ENCODE measurements at places on chromosomes 2 and 18.

- no peak for DNase-seq
Observed at GRCh38 chr18:7301094-7301493, 70.2 kb downstream of the LRRC30 start.

- DNase-seq, result no peak
Observed at GRCh38 chr2:144213797-144214196, 306.1 kb downstream of the ZEB2 start.

DNA sequence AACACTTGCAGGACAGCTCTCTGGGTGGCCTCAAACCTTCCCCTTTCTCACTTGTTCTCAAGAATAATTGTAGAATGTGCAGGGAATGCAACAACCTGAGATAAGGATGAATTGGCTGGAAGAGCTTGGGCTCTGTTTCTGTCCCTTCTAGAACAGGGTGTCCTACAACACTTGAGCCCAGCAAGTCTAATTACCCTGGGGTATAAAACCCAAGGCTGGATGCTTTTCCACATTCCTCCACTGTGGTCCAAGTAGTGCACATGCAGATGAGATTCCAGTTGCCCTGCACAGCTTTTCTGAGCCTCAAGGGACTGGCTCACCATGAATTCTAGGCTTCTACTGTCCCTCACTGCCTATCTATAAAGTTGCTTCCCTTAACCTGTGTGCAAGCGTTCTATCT is 140.8 kb upstream of the SPATS2L start:
- DNase-seq, result no peak

- no peak for DNase-seq
Observed at GRCh38 chr18:63903851-63904570, 3.7 kb upstream of the SERPINB10 start.

GRCh38 chr2:36578343-36579296 is 19.3 kb downstream of the FEZ2 start:
- DNase-seq, result no peak

- no peak for DNase-seq
Observed at GRCh38 chr2:182668671-182669070, 47.4 kb upstream of the DNAJC10 start.

DNA sequence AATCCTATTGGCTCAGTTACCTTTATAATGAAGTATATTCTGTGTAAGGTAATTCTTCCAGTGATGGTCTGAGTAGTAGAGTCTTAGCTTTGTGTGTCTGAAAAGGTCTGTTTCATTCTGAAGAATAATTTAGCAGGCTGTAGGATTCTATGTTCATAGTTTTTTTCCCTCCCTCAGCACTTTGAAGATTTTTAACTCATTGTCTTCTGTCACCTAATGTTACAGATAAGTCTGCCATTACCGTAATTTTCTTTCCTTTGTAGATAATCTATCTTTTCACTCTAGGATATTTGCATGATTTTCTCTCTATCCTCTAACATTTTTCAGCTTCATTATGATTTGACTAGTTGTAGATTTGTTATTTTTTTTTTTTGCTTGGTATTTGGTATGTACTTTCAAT is 22.7 kb downstream of the INSIG2 start:
- DNase-seq, result no peak

- no peak for DNase-seq
Observed at GRCh38 chr18:38933910-38934510, 1368.4 kb upstream of the CELF4 start.

GRCh38 chr2:102034683-102035548 is 43.2 kb downstream of the IL1R2 start:
- DNase-seq, result no peak

DNA sequence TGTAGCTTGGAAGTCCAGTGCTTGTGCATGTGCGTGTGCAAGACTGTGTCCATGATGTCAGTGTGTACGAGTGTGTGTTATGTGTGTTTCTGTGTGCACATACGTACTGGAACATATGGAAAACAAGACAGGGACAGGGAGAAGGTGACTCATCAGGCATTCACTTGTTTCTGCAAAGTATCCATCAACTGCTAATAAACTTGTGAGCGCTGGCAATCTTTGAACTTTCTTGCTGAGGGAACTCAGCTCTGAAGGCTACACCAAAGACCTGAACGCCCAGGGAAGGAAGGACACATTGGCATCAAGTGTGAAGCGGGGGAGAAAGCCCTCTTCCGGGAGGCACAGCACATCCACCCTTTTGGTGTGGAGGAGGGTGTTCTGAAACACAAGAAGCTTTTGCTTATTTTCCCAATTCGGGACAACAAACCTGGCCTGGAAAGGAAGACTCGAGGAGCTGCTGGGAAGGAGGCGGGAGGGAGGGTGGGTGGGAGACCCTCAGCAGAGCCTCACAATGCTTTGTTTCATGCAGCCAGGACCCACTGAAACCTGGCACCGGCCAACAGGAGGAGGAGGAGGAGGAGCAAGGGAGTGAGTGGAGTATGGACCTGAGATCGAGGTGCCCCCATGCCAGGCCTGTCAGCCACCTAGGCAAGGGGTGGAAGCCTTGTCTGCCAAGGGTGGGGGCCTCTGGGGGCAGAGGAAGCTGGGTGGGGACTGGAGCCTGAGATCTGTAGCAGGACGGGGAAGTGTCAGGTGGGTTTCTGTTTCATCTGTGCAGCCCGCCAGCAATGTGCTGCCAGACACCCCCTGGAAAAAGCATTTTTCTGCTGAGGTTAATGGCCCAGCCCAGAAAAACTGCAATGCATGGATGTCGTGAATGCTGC is 26.8 kb downstream of the SMAD7 start:
- DNase-seq, result peak; percentile 34

All from cerebellar cortex (tissue), 1 donor.